NCI-H1436 (cell line): ENCODE measurements at places on chromosomes 7 and 10.
A peak's percentile ranks its signal among the peaks of the same experiment; 100 is the strongest.

DNA sequence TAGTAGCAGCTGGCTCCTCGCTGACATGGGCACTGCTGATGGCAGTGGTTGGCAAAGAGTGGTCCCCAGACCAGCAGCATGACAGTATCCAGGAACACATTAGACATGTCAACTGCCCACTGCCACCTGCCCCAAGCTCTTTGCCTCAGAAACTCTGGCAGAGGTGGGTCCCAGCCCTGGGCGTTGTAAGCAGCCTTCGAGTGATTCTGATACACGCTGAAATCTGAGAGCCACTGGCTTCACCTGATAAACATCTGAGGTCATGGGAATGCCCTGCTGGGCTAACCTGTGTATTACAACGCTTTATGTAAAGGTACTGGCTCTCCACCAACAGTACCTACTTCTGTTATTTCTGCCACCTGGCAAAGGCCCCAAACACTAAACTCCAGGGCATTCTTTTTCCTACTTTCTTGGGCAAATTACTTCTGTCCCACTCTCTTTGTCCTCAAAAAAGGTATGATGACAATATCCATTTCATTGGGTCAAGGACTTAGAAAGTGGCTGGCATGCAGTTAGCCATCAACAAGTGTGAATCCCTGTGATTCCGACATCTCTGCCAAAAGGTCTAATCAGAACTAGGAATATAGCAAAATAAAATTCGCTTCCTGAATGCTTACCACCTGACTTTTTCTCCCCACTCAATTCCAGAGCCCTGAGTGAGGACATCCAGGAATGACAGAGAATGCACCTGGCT, 9.2 kb downstream of the SGMS1 start:
- peak; percentile 47 for DNase-seq

DNA sequence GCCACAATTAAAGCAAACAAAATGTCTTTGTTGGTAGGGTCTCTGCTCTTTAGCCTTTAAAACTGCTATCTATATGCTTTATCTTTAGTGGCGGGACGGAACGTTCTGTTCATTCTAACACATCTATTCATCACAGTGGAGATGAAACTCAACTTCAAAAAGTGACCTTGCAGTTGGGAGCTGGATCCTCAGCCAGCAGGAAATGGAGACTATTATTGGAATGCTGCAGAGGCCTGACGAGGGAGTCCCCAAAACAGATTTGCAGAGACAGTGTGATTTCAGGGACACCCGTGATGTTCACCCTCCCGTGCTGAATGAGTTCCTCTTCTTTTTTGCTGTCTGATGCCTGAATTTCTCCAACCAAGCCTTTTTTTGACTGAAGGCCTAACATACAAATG, 306.0 kb upstream of the SHH start:
- DNase-seq = no peak

DNA sequence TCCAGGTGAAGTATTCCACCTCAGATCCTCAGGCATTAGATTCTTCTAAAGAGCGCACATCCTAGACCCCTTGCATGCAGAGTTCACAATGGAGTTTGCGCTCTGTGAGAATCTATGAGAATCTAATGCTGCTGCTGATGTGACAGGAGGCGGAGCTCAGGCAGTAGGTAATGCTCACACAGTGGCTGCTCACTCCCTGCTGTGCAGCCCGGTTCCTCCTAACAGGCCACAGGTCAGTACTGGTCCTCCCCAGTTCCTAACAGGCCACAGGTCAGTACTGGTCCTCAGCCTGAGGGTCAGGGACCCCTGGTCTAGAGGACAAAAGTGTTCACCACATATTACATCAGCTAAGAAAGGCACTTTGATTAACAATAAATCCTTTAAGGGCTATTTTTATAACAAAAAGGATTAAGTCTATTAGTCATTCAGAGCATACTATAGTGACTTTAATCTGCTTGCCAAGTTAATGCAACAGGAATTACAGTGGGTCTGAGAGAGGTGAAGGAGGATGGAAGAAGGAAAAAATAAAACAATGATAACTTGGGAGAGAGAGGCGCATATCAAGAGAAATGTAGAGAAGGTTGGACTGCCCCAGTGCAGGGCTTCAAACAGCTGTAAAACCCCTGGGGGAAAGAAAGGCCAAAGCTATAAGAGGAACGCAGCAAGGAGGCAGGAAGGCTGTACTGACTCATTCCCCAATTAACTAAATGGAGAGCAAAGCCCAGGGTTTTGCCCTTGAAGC, 49.2 kb downstream of the CUL2 start:
- DNase-seq = no peak

GRCh38 chr10:130983749-130984148, 327.8 kb downstream of the TCERG1L start:
- no peak for DNase-seq

DNA sequence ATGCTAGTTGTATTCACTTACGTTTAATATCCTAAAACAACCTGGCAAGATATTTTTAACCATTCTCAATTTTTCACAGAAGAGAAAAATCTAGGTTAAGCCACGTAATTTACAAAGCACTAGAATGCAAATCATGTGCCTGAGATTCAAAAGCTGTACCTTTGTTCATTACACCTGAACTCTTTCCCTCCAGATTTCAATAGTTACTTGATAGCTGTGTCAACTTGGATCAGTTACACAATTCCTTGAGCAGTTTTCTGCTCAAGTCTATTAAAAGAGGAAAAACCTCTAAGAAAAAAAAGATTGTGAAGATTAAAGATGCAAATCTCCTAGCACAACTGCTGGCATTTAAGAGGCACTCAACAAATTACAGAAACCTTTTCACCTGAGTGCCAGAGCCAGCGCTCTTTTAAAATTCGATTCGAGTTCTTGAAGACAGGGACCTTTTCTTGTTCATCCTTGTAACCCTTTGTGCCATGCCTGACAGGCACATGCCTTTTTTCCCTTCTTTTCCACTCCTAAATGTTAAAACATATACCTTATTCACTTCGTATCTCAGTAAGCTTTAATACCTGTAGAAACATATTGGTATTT, 886 bp downstream of the NSUN6 start:
- no peak for DNase-seq

GRCh38 chr7:157986051-157986450, 601.6 kb downstream of the PTPRN2 start:
- DNase-seq = no peak

- no peak for DNase-seq
These were observed 17.1 kb downstream of the PDLIM1 start for GRCh38 chr10:95273393-95274312.

GRCh38 chr7:137932881-137933269, 69.0 kb downstream of the CREB3L2 start:
- no peak for DNase-seq

- no peak for DNase-seq
These were observed 4.8 kb upstream of the PILRB start for GRCh38 chr7:100352984-100353684.

- DNase-seq = no peak
These were observed 73.8 kb upstream of the GPR22 start for GRCh38 chr7:107396081-107396480.

DNA sequence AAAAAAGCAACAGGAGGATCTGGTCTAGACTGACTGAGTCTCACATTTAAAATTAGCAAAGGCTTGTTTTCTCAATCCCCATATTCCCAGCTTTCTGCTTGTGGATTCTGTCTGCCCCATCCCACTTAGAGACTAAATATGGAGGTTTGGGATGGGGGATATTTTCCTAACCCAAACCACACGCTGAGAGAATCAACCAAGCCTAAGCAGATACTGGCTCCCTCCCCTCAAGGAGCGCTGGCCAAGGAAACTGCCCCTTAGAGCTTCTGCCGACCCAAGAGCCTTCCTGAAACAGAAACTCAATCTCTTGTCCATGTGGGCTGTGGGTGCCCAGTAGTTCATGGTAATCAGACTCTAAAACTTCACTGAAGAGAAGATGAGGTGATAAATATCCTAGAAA, 3.9 kb downstream of the FFAR4 start:
- no peak for DNase-seq

GRCh38 chr7:91504919-91505318, 240.7 kb downstream of the FZD1 start:
- DNase-seq = no peak

- DNase-seq = no peak
These were observed 40.4 kb downstream of the PHTF2 start for GRCh38 chr7:77838929-77839491.

DNA sequence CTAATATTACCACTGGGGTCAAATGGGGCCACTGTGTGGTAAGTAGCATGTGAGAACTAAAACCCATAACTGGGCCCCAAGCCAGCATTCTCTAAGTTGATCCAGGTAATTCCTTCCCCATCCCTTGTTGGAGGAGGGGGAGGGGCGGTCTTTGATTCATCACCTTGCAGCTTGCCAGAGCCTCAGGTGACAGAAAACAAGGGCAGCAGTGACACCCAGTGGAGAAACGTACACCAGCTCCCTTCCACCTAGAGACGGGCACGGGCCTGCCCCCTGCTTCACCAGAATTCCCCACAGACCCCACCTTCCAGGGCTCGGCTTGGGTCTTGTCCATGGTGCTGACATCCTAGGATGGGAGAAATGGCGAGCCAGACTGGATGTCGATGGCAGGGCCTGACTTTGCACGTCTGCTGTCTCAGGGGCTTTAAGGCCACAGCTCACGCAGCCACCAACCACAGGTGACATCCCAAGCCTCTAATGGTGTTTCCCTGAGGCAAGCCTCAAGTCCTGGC, 102.0 kb downstream of the STRA8 start:
- peak; percentile 83 for DNase-seq

- no peak for DNase-seq
These were observed 65.9 kb downstream of the FGFR2 start for GRCh38 chr10:121532292-121532864.

DNA sequence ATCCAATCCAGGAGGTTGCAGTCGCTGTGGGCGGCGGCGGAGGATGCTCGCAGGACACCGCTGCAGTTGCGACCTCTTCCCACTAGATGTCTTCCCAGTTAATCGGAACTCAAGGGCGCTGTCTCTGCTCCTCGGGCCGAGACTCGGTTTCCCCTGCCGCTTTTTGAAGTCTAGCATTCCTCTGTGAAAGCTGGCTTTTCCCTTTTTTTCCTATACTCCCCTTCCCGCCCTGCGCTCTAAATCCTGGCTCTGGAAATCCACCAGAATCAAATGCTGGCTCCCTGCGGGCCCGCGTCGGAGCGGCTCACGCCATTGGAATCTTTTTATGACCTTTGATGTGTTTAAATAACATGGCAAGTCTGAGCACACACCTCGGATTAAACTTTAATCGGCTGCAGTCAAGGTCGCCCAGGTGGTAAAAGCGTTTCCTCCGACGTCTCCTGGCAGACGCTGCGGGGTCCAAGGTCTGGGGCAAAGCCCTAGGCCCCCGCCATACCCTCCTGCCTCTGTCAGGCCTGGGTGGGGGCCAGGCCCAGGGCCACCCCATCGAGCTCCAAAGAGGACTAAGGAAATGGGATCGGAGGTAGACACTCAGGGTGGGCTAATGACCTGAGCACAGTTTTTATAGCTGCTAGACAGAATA, 10.7 kb upstream of the HOXA13 start:
- no peak for DNase-seq

GRCh38 chr10:72332423-72333111, 22.2 kb downstream of the DNAJB12 start:
- no peak for DNase-seq

DNA sequence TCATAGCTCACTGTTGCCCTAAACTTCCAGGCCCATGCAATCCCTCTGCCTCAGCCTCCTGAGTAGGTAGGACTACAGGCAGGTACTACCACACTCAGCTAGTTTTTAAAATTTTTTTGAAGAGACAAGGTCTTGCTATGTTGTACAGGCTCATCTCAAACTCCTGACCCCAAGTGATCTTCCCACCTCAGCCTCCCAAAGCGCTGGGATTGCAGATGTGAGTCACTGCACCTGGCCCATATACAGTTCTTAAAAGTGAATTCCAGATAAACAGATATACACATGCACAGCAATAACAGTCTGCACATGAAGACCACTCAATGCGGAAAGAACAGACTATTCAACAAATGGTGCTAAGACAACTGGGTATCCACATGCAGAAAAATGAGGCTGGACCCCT, 67.8 kb downstream of the SRPK2 start:
- no peak for DNase-seq

GRCh38 chr10:34607894-34608293, 207.2 kb downstream of the PARD3 start:
- no peak for DNase-seq

GRCh38 chr10:109991266-109991855, 16.4 kb upstream of the ADD3 start:
- no peak for DNase-seq

GRCh38 chr10:14549496-14549895, 218.8 kb upstream of the FRMD4A start:
- no peak for DNase-seq

DNA sequence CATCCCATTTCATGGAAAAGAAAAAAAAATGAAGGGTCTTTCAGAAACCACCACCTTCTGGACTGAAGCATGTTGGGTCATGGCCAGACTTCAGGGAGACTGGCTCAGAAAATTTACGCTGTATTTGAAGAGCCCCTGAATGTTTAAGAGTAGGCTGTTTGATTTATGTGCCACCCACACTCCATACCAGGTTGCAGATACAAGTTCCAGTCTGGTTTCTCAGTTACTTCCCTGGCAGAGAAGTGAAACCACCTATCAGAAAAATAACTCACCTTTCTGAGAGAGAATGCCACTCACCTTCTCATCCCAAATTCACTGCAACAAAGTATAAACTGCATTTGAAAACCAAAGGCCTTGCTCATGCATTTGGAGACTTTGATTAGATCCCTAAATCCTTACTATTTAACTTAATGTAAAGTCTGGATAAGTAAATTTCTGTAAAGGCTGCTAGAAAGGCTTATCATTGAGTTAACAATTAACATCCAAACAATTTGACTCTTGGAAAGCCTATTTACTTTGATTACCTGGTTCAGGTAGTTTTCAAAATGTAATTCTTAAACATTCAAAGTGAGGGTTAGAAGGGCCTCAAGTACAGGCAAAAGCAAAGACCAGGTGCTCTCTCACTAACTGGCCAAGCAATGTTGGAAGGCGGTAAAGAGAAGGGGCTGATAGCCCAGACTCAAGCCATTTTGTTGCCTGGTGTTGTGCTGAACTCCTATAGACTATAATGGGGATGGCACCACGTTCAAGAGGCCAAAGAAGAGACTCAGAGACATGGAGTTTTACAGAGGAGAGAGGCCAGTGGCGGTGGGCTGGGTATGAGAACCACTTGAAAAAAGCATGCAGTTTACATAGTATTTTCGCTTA, 12.8 kb upstream of the ADD3 start:
- DNase-seq = no peak

- DNase-seq = no peak
These were observed 16.5 kb downstream of the MRLN start for GRCh38 chr10:59736749-59737148.

GRCh38 chr10:125006921-125007426, 65.1 kb downstream of the ZRANB1 start:
- no peak for DNase-seq

DNA sequence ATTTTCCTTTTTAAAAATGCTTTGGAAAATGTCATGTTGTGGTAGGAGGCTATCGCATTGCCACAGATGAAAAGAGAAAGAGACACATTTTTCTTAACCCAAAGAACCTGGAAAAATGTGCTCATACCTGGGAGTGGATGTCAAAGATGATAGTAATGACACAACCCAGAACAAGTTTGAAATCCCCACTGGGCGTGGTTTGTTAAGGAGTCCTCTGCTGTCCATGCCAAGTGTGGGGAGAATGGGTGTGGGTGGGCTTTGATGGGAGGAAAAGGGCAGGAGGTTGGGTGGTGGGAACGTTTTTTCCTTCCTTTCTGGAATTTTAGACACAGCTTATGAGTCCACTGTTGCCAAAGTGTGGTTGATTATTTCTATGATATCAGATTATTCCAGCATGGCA, 10.9 kb downstream of the OPTN start:
- no peak for DNase-seq
